ENCODE measurements at places on chromosomes 6 and 20.

DNA sequence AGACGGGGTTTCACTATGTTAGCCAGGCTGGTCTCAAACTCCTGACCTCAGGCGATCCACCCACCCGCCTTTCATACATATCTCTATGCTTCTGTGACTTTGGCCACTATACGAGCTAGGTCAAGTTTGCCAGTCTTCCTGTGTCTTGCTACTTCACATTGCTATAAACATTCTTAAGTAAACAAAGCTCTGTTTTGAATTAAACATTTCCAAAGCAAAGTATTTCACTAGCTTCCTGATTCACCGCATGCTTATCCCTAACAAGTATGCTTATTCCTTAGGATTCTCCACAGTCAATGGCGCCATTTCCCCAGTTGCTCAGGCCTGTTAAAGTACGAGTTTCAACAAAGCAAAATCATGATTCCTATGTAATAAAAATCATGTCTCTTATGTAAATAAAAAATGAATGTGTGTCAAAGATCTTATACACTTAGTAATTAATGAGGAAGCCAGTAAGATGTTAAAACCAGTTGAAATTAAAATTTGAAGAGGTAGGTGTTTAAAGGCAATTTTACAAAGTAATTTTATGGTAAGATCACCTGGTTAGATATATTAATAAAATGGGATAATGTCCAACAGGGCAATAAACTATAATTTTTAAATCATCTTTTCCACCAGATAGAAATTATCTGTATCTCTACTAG lies 88.5 kb downstream of the PRKN start:
- DNase-seq, result no peak

- no peak for DNase-seq
Measured at GRCh38 chr6:41049955-41050354, 3.0 kb upstream of the APOBEC2 start.

DNA sequence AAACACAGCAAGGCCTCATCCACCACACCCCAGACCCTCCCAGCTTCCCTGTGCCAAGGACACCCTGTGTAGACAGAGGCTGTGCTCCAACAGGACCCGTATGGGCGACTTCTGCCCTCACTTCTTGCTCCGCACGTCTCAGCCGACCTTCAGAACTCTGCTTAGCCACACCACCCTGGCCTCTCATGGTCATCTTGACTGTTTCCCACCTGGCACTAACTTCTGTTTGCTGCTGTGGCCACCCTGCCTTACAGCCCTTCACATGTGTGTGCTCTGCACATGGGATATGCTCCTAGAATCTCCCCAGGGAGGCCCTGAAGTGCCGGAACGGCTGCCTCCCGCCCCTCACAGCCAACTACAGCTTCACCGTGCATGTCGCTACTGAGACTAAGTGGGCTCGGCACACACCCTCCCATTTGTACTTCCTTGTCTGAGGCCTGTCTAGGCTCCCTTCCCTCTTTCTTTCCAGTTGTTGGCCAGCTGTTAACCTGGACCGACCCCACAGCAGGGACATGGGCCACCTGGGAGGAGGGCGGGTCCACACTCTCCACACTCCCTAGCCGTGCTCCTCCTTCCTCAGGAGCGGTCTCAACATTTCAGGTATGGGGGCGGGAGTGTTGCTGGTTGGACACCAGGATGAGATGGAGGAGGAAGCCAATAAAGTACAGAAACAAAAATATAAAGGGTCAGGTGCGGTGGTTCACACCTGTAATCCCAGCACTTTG lies 69.6 kb downstream of the PYGB start:
- DNase-seq, result no peak

GRCh38 chr20:59334651-59335300 lies 34.4 kb downstream of the EDN3 start:
- DNase-seq, result no peak

DNA sequence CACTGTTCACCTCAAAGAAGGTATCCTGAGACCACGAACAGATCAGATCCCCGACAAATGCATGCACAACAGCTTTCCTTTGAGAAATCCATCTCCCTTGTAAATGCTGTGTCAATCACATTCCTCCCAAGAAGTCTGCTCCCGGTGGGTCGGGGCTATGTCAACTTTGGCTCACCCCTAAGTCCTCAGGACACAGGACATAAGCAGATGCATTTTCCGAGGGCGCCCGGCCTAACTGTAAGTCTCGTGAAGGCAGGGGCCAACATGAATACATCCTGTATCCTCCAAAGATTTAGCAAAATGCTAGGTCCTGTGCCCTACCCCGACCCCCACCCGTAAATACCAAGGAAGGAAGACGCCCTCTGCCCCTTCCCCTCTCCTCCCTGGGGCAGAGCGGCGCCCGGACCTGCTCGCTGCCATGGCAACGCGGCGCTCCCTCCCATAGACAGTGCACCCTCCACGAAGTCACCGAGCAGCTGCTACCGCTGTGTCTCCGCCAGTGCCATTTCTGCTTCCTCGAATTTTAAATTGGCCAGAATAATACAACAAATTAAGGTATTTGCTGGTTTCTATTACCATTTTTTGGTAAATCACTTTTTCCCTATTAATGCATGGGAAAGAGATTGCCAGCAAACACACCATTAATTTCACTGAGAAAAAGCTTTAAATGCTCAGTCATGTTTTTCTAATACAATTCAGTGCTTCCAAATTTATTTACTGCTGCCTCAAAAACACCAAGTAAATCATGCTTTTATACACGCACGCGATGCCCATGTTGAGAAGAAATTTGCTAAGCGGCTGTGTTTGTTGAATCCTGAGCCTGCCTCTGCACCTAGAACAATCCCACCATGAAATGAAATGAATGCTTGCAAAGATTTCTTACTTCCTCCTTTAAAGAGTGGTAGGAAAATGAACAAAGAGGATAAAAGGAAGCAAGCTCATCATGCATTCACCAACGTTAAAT lies 100.6 kb downstream of the PCSK2 start:
- DNase-seq, result no peak

- DNase-seq, result no peak
Measured at GRCh38 chr6:79668381-79668780, 37.3 kb downstream of the SH3BGRL2 start.

DNA sequence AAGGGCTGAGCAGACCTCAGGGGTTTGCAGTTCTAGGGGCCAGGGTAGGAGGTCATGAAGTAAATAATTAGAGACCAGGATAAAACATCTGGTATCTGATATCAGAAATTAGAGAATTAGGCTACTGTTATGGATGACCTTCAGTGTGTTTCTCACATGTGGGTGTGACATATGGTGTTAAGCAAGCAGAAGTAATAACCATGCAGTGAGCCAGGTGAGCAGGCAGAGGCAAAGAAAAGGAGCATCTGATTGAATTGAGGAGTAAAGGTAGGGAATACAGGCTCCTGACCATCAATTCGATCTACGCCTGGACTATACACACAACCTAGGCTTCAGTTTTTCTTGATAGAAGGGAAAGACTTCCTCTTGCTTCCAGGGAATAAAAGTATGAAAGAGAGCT lies 34.7 kb upstream of the MAP3K7 start:
- DNase-seq, result no peak

Data from activated T-helper 1 cell treated with anti-CD3 and anti-CD28 coated beads, Interleukin-2, amount 50 U/mL, for 16 hours (primary cell).